Activated naive CD4-positive, alpha-beta T cell treated with anti-CD3 and anti-CD28 coated beads for 36 hours (primary cell): ENCODE measurements at places on chromosomes 16 and 17.

GRCh38 chr17:30256756-30257506, 21.4 kb upstream of the SLC6A4 start:
- H3K27me3 ChIP-seq: no peaks in the 10 kb centered on the region
- no peaks in the 10 kb centered on the region for H3K4me1 ChIP-seq
- no peak overlapping the region for H3K27ac ChIP-seq
- H3K4me3 ChIP-seq: no peak overlapping the region
- no peak for DNase-seq

GRCh38 chr17:57210972-57211411, 45.3 kb upstream of the MSI2 start:
- no peak overlapping the region for H3K27ac ChIP-seq
- H3K27me3 ChIP-seq: no peaks in the 10 kb centered on the region
- DNase-seq: no peak
- no peaks in the 10 kb centered on the region for H3K4me1 ChIP-seq
- no peaks in the 10 kb centered on the region for H3K36me3 ChIP-seq

GRCh38 chr16:67804853-67805542, 1.4 kb downstream of the RANBP10 start:
- H3K4me3 ChIP-seq: peak overlapping the region; percentile 86
- H3K27ac ChIP-seq: peak overlapping the region; percentile 81
- no peaks in the 10 kb centered on the region for H3K27me3 ChIP-seq

- H3K4me1 ChIP-seq: peaks cover 42% of the 10 kb centered on the region
- DNase-seq: peak; percentile 33
- peak overlapping the region; percentile 97 for H3K27ac ChIP-seq
- no peaks in the 10 kb centered on the region for H3K27me3 ChIP-seq
- H3K4me3 ChIP-seq: peak overlapping the region; percentile 97
These were observed 159.4 kb upstream of the ZNF267 start for GRCh38 chr16:31713945-31714902.

GRCh38 chr16:85061566-85061965, 34.0 kb downstream of the KIAA0513 start:
- DNase-seq: no peak
- no peak overlapping the region for H3K27ac ChIP-seq
- peaks cover 1% of the 10 kb centered on the region for H3K36me3 ChIP-seq
- peaks cover 22% of the 10 kb centered on the region for H3K4me1 ChIP-seq
